ENCODE measurements at places on chromosomes 5 and 9. TPM values are rescaled to one million over a fixed set of nuclear protein-coding genes. Genes with fewer than 3 reads are reported as not detected.

CDC20B gene
- polyA plus RNA-seq = 0.11 TPM

PCDHA13 gene
- polyA plus RNA-seq = 0.22 TPM

GALNT12 gene
- polyA plus RNA-seq = 3.0 TPM

HMMR gene
- 12.1 TPM for polyA plus RNA-seq
